ENCODE measurements at places on chromosomes 3 and 15. TPM values are rescaled to one million over a fixed set of nuclear protein-coding genes. Genes with fewer than 3 reads are reported as not detected.

Gene KNG1
- total RNA-seq, result not detected

Gene AGTR1
- total RNA-seq, result not detected

DNA sequence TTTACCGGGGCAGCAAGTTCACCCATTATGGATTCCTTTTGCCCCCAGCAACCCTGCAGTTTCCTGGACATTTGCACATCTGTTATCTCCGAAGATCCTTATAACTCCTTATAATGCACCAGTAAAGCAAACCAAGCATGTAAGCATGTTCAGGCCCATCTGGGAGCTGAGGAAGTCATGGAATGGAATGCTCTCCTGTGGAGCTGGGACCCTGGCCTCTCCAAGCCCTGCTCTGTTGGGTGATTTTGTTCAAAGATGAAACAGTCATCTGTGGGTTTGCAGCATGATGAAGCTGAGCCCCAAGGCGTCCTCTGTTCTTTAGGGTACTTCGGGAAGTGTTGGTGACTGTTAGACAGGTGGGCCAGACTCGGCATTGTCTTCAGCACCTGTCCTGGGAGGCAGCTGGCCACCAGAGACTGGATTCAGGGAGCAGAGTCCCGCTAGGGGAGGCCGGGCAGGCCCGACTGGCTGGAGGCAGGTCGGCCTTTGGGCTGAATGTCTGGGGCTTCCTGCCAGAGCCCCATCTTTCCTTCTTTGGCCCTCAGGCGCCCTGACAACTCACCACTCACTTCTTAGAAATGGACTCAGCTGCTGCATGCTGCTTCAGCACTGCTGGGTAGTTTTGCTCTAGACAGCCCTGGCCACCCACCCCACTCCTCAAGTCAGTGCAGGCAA is 3.9 kb downstream of the DNAH1 start:
- H3K36me3 ChIP-seq, result no peaks in the 10 kb centered on the region
- peaks cover 9% of the 10 kb centered on the region for H3K27me3 ChIP-seq
- no peak for DNase-seq
- H3K4me3 ChIP-seq, result no peak overlapping the region
- H3K4me1 ChIP-seq, result peaks cover 3% of the 10 kb centered on the region
- no peak overlapping the region for H3K27ac ChIP-seq

- H3K4me1 ChIP-seq, result no peaks in the 10 kb centered on the region
- H3K36me3 ChIP-seq, result no peaks in the 10 kb centered on the region
- H3K27ac ChIP-seq, result no peak overlapping the region
Observed at GRCh38 chr3:146560678-146561077, 16.3 kb upstream of the PLSCR1 start.
